ENCODE measurements at places on chromosomes 3 and 15. TPM values are rescaled to one million over a fixed set of nuclear protein-coding genes. Genes with fewer than 3 reads are reported as not detected.

DNA sequence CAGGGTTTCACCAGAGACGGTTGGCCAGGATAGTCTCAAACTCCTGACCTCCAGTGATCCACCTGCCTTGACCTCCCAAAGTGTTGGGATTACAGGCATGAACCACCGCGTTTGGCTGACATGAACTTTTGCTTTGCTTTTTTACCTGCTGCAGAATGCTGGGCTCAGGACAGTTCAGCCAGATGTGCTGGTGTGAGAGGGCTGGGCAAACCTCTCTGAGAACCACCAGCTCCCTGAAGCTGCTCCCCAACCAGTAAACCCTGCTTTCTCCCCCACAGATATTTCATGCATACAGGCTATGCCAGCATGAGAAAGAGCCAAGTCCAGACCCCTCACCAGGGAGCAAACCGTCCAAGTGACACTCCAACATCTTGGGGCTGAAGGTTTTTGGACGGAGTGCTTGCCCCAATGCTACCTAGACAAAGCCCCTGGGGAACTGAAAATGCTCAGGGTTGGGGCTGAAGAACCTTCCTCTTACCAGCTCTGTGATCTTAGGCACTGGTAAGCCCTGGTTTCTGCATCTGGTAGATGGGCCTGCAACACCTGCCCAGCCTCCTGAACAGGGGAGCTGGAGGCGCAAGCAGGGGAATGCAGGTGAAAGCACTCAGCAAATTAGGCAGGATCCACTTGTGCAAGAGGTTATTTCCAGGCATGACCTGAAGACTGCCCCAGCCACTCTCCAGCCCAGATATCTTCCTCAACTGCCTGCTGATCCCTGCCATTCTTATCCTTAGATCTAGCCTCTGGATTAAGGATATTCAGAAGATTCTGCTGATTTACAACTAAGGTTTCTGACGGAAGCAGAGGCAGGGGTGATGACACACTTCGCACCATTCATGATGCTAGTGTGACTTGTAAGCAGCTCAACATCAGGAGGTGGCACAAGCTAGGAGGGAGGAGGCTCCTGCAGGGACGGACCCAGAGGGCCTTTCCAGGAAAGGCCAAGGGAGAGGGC lies 78.8 kb downstream of the TLE3 start:
- no peak for DNase-seq

DNA sequence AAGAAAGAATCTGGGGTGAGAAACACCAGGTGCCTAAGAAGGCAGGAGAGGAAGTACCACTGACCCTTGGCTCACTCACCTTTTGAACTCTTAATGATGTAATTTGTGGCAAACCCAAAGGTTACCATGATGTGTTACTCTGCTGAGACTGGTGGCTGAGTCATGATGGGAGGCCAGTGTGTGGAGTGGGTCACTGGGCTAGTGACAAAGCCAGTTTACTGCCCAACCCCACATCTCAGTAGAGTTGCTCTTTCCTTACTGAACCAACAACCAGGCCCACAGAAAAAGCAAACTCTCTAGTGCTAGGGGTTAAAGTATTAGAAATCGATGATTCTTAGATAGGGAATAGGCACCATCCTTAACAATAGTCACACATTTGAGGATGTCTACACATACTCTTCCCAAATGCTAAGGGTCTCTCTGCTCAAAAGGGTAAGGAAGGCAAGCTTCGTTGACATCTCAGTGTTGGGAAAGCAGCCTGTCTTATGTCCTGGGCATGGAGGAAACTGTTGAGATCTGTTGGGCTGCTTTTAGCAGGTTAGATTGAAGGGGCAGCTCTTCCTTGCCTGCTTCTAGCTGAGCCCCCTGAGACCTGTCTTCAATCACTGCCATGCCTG lies 3.1 kb downstream of the RBP2 start:
- DNase-seq = no peak

DNA sequence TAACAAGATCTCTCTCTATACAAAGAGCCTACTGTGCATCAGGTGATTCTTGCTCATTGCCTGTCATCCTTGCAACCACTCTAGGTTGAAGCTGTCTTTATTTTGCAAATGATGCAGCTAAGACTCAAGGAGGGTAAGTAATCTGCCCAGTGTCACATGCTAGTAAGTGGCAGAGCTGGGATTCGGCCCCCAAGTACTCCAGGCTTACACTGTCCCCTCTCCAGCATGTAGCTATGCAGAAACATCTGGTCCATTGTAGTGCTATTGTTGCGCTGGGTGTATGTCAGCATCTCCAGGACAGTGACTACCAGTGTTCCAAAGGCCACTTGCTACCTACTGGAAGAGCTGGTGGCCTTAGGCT lies 248.9 kb downstream of the SLCO3A1 start:
- no peak for DNase-seq

- no peak for DNase-seq
These were observed 2.9 kb downstream of the GALNT15 start for GRCh38 chr3:16177382-16177781.

- no peak for DNase-seq
These were observed 14.1 kb downstream of the HERC1 start for GRCh38 chr15:63819645-63820044.

GRCh38 chr15:99753066-99753465 lies 19.8 kb upstream of the LYSMD4 start:
- DNase-seq = no peak

DNA sequence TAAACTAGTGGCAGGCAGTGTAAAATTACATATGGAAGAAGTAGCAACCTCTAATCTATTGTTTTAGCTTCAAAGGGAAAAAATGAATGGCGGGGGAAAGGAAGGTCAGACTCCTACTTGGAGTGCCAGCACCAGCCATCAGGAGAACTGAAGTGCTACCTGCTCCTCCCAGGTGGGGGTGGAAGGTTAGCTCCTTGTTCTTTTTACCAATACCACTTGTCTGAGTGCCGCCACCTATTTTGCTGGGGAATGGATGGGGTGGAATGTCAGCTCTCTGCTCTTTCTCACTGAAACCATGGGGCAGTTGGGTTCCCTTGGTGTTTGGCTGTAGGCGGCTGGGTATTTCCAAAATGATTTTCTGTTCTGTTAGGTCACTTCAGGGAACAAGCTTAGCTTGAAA lies 428.7 kb upstream of the EPHA3 start:
- no peak for DNase-seq

DNA sequence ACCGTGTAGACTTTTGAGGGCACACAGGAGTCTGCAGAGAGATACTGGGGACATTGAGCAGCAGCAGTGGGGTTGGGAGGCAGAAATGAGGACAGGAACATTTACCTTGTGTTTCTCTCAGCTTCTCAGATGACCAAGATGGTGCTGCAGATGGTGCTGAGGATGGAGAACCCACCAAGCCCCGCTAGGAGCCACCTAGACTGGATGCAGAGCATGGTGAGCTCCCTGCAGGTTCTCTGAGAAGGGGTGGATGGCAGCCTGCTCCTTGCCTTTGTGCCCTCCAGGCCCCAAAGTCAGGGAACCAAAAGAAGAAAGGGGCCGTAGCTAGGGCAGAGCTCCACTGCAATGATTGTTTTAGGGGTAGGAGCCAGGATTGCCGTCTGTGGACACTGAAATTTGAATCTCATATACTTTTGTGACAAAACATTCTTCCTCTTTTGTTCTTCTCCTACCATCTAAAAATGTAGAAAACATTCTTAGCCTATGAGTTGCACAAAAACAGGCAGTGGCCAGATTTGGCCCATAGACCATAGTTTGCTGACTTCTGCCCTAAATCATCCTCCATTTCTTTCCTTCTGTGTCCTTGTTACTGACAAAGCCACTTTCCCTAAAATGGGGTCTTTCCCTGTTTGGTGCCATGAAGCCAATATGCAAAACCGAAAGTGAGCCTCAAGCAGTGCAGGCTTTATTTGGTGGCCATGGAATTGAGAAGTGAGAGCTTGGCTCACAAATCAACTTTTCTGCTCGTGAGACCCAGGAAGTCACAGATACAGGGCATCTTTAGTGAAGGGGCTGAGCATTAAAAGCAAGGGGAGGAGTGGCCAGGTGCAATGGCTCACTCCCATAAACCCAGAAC lies 11.9 kb upstream of the MUC20 start:
- no peak for DNase-seq

DNA sequence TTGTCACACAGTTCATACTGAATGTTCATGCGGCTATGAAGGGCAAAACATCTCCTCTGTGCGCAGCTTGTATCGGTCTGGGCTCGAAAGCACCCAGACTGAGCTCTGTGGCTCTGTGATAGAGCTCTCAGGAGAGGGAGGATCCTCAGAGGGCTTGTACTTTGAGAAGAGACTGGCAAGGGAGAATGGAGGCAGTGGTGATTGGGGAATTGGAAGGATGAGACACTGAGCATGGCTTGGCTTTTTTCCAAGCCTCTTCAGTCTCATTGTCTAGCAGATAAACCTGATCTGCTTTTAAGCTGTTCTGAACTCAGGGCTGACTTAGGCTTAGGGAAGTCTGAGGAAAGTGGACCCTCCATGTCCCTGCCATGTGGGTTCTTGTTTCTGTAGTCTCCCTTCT lies 43.0 kb downstream of the RAD54L2 start:
- no peak for DNase-seq

DNA sequence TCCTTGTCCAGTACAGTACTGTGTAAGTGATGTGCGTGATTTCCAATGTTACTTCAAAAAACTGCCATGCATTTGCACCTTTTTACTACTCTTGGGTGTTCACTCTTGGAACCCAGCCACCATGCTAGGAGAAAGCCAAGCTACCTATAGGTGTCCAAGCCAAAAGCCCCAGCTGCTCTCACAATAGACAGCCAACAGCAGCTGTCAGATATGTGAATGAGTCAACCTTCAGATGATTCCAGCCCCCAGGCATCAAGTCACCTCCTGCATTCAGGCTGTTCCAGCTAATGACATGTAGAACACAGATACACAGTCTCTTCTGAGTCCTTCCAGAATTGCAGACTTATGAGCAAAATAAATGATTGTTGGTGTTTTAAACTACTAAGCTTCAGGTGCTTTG lies 417.7 kb upstream of the TGFBR2 start:
- no peak for DNase-seq

The SYNPR gene
- not detected for total RNA-seq

The HOMER2 gene
- total RNA-seq = 21.3 TPM

The STRA6 gene
- not detected for total RNA-seq

The ERC2 gene
- total RNA-seq = not detected

The NT5DC2 gene
- 61.7 TPM for total RNA-seq

The RASGRP1 gene
- 110 TPM for total RNA-seq

All from activated T-helper 1 cell treated with anti-CD3 and anti-CD28 coated beads, Interleukin-12 subunit alpha, Interleukin-12 subunit beta, Interleukin-2, Interleukin-4 antibody, amounts not matched to agents 30 ng/mL and 10 ng/mL and 1 ng/mL, durations not matched to agents 14 hours and 24 hours and 36 hours (primary cell).